Osteocyte (in vitro differentiated cells): ENCODE measurements at places on chromosomes 1 and 21. TPM values are rescaled to one million over a fixed set of nuclear protein-coding genes. Genes with fewer than 3 reads are reported as not detected.

DNA sequence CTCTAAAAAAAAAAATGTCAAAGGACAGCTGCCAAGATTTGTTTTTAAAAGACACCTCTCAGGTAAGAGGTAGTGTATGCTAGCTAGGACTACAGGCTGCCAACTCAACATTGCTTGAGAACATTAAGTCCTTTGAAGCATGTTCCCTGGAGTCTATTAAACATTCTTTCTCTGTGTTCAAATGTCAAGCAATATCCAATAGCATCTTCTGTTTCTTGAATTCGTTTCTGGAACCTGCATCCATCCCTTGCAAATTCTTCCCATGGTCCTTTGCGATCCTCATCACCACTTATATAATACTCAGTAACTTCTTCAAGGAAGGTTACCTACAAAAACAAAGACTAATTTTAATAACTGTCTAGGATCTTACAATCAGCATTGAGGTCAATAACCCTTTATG is 5.6 kb downstream of the PPP1R15B start:
- DNase-seq: no peak
- H3K4me1 ChIP-seq: peaks cover 17% of the 10 kb centered on the region
- no peak overlapping the region for H3K27ac ChIP-seq
- H3K4me3 ChIP-seq: peak overlapping the region; percentile 98
- no peaks in the 10 kb centered on the region for H3K27me3 ChIP-seq
- peaks cover 35% of the 10 kb centered on the region for H3K36me3 ChIP-seq

- no peak overlapping the region for H3K4me3 ChIP-seq
- H3K36me3 ChIP-seq: no peaks in the 10 kb centered on the region
- H3K4me1 ChIP-seq: no peaks in the 10 kb centered on the region
- no peak for DNase-seq
- H3K27me3 ChIP-seq: peaks cover 7% of the 10 kb centered on the region
These were observed 284.4 kb downstream of the LRRC7 start for GRCh38 chr1:69852151-69852550.

Gene RIPK4
- total RNA-seq: 2.4 and 2.7 TPM in 2 replicates

DNA sequence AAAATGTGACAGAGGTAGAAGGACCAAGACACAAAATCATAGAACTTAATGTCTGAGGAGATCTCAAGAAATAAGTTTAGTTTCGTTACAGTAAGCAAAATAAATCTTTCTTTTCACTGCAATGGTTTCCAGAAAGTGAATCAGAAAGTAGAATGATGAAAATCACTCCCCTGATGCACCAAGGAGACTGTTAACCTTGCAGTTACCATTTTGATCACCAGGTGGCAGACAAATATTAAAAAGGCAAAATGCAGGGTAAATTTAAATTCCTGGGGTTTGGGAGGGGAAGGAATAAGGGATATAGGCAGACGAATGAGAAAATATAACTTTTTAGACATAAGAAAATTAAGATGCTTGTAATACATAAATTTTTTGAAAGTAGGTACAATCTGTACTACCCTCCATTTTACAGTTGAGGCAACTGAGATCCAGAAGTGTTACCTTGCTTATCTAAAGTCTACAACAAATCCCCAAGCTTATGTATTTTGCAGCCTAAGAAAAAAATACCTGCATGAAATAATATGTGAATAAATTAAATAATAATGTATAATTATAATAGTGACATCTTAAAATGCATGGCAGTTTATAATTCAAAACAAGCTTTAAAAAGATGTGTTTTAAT is 253.2 kb downstream of the CRB1 start:
- no peak for DNase-seq
- H3K27me3 ChIP-seq: no peaks in the 10 kb centered on the region
- no peak overlapping the region for H3K4me3 ChIP-seq
- H3K36me3 ChIP-seq: no peaks in the 10 kb centered on the region

GRCh38 chr1:236099355-236099974 is 34.6 kb upstream of the NID1 start:
- H3K27ac ChIP-seq: no peak overlapping the region
- no peaks in the 10 kb centered on the region for H3K27me3 ChIP-seq
- H3K4me3 ChIP-seq: no peak overlapping the region
- H3K36me3 ChIP-seq: no peaks in the 10 kb centered on the region
- H3K4me1 ChIP-seq: peaks cover 7% of the 10 kb centered on the region

Gene TMPRSS3
- not detected in 2 replicates for total RNA-seq

Gene CASQ2
- not detected in 2 replicates for total RNA-seq

Gene BTBD8
- 1.9 and 2.0 TPM in 2 replicates for total RNA-seq

GRCh38 chr1:206002160-206002559 is 1.0 kb downstream of the RAB7B start:
- no peak overlapping the region for H3K4me3 ChIP-seq
- peak; percentile 36 for DNase-seq
- no peaks in the 10 kb centered on the region for H3K36me3 ChIP-seq

DNA sequence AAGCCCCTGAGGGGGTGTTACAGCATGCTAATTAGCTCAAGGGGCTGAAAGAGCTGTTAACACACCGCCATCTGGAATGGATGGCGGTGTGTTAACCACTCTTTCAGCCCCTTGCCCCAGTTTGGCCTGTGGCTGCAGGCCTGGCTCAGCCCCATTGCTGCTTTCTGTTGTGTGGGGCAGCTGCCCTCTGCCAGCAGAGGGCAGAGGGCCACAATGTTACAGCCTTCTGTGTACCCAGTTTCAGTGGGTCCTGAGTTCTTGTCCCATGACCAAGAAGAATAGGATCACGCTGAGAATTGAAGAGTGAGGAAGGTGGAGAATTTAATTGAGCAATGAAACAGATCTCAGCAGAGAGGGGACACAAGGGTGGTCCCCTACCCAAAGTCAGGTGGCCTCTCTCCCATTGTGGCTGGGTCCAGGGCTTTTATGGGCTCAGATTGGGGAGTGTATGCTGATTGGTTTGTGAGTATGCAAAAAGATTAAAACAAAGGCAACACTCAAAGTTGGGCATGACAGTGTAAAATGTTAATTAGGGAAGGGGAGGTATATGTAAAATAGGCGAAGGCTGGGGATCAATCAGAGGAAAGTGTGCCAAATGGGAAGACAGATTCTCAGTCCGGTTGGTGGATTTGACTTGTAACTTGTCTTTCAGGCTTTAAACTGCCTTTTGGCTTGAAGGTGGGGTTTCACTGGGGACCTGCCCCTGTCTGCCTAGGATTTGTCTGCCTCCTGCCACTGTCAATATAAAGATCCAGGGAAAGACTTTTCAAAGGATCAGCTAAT is 142.2 kb downstream of the RABGAP1L start:
- DNase-seq: no peak
- H3K4me3 ChIP-seq: no peak overlapping the region
- H3K4me1 ChIP-seq: no peaks in the 10 kb centered on the region
- peaks cover 6% of the 10 kb centered on the region for H3K36me3 ChIP-seq
- no peak overlapping the region for H3K27ac ChIP-seq

- H3K27ac ChIP-seq: no peak overlapping the region
- no peak overlapping the region for H3K4me3 ChIP-seq
- no peaks in the 10 kb centered on the region for H3K36me3 ChIP-seq
- peaks cover 15% of the 10 kb centered on the region for H3K4me1 ChIP-seq
These were observed 57.4 kb upstream of the RGS18 start for GRCh38 chr1:192100686-192101468.

Gene DIO1
- total RNA-seq: not detected in 2 replicates

- no peak overlapping the region for H3K27ac ChIP-seq
- peaks cover 3% of the 10 kb centered on the region for H3K27me3 ChIP-seq
- DNase-seq: peak; percentile 68
- no peak overlapping the region for H3K4me3 ChIP-seq
- H3K4me1 ChIP-seq: no peaks in the 10 kb centered on the region
- no peaks in the 10 kb centered on the region for H3K36me3 ChIP-seq
These were observed 12.9 kb downstream of the ACTRT2 start for GRCh38 chr1:3034162-3034561.
